ENCODE measurements at places on chromosomes 16 and 17. TPM values are rescaled to one million over a fixed set of nuclear protein-coding genes. Genes with fewer than 3 reads are reported as not detected.

DNA sequence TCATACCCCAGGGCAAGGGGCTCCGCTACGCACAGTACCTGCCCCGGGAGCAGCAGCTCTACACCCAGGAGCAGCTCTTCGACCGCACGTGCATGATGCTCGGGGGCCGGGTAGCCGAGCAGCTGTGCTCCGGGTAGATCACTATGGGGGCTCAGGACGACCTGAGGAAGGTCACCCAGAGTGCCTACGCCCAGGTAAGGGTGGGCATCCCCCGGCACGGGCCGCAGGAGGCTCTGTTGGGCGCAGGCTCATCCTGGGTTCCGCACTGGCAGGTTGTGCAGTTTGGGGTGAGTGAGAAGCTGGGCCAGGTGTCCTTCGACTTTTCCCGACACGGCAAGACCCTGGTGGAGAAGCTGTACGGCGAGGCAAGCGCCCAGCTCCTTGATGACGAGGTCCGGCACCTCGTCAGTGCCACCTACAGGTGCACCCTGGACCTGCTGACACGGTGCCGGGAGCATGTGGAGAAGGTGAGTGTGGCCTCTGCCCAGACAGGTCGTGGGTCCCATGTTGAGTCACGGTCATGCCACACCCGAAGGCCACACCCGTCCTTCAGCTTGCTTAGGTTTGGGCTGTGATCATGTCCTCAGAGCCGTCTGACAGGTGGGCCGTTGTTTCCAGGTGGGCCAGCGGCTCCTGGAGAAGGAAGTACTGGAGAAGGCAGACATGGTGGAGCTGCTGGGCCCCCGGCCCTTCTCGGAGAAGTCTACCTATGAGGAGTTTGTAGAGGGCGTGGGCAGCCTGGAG, 19.3 kb downstream of the DBNDD1 start:
- H3K27me3 ChIP-seq = no peaks in the 10 kb centered on the region
- no peak overlapping the region for H3K27ac ChIP-seq
- H3K36me3 ChIP-seq = peaks cover 16% of the 10 kb centered on the region

GRCh38 chr16:11224894-11225676, 30.9 kb downstream of the SOCS1 start:
- no peak overlapping the region for H3K4me3 ChIP-seq
- no peaks in the 10 kb centered on the region for H3K36me3 ChIP-seq
- DNase-seq = no peak
- no peaks in the 10 kb centered on the region for H3K27me3 ChIP-seq

GRCh38 chr16:58499092-58499511, 841 bp upstream of the NDRG4 start:
- no peak for DNase-seq
- peaks cover 24% of the 10 kb centered on the region for H3K27me3 ChIP-seq
- H3K4me1 ChIP-seq = peaks cover 19% of the 10 kb centered on the region
- H3K27ac ChIP-seq = no peak overlapping the region
- no peaks in the 10 kb centered on the region for H3K36me3 ChIP-seq

The TTC19 gene
- 38.5 TPM for total RNA-seq

The GPR142 gene
- not detected for total RNA-seq

The ACSM2A gene
- total RNA-seq = not detected
